GF-D8 (cell line): ENCODE measurements at places on chromosomes 11 and 22.

GRCh38 chr11:116832350-116833290 lies 2.9 kb downstream of the APOC3 start:
- no peak for DNase-seq

- no peak for DNase-seq
Measured at GRCh38 chr11:17719938-17720795, 796 bp downstream of the MYOD1 start.

DNA sequence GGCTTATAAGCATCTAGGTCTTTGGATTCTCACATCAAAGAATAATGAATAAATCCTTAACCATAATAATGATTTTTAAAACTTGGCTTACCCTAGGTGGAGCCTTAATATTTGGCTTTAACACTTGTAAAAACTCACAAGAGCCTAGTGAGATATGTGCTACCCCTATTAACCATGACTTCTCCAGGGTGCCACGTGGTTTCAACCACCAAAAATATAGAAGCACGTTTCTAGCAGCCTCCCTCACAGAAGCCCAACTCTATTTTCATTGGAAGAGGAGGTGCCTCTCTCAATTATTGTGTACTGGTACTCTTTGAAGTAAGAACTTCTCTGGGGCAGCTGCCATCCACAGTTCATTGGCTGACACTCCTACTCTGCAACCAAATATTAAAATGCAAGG lies 46.5 kb upstream of the GDPD4 start:
- no peak for DNase-seq

GRCh38 chr22:27107824-27108223 lies 450.4 kb downstream of the MIAT start:
- no peak for DNase-seq

DNA sequence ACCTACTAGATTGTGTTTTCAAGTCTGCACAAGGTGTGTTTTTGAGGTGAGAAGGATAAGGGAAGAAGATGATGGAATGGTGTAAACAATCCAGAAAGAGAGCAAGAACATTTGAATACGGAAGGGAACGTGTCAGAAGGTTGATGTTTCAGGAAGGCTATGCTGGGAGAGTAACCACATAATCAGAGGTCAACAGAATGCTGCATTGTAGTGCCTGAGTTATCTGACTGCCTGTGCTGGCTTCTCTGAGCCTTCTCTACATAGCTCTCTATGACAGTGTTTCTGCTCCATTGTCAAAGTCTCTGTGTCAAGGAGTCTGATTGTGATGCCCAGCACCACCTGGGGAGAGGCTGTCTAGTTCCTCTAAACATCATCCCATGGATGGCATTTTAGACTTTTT lies 74.1 kb downstream of the CYB5R2 start:
- no peak for DNase-seq

DNA sequence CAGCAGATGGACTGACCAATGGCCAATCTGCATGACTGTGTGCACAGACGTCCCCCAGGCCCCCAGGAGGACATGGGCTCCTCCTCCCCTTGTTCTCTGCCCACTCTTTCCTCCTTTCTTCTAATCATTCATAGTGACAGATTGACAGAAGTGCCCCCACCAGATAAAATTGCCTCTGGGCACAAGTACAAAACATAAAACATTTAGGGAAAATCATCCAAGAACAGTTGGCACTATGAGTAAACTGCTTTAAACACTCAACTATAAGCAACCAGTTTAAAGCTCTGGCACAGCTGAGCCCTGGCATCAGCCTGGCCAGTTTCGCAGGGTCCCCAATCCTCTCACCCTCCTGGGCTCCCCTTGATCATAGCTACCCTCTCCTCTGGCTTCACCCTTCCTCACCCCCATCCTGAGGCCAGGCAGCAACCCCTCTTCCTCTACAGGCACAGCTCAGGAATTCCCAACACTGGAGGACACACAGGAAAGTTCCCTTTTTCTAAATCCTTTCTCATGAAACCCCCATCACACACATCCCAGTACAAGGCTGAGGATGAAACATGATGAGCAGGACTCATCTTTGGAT lies 232.9 kb downstream of the BUD13 start:
- DNase-seq = no peak

DNA sequence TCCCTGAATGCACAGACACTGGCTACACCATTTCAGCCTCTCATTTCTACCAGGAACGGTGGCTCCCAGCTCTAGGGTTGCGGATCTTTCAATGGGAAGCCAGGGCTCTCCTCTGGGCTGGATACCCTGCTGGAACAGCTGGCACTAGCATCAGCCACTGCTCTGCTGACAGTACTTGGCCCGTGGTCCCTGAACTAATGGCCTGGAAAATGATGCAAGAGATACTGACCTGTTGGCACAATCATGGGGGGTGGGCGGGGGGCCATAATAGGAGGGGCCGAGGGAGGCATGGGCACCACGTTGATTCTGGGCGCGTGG lies 10.7 kb upstream of the TBC1D10A start:
- DNase-seq = no peak

DNA sequence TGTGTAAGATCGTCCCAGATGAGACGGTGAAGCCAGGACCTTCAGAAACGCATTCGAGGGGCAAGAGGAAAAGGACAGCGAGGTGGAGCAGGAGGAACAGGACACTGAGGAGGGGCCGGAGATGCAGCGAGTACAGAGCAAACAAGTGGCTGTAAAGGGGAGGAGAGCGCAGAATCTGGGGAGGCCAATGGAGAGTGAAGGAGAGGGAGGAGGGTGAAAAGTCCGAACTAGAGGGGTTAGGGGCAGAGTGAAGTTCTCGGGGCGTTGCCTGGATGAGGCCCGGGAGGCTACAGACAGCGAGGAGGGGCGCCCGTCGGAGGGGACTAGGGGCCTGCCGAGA lies 8.8 kb upstream of the PPIL2 start:
- no peak for DNase-seq
